Brain pericyte (primary cell): ENCODE measurements at places on chromosomes 4 and X.

- no peak for DNase-seq
Measured at GRCh38 chrX:154719132-154719675, 31.7 kb downstream of the GAB3 start.

- DNase-seq, result no peak
Measured at GRCh38 chr4:2721586-2721985, 34.5 kb downstream of the TNIP2 start.

DNA sequence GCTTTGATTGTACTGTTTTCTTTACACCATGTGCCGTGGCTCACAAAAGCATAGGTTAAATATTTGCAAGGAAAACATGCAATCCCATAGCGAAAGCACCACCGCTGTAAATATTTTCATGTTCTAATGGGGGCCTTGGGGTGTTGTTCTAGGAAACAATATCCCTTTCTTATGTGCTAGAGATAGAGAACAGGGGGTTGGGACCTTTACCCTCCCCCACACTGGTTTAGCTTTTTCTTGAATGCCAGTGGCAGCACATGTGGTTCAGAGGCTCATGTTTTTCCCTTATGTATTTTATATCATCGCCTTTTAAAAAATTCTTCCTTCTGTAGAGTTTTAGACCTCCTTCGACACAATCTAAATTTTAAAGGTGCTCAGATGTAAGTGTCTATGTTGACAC is 422.6 kb upstream of the TENM3 start:
- DNase-seq, result peak; percentile 41

- no peak for DNase-seq
Measured at GRCh38 chrX:130190801-130191200, 19.0 kb downstream of the RAB33A start.

- peak; percentile 63 for DNase-seq
Measured at GRCh38 chr4:74133786-74134499, 24.0 kb upstream of the MTHFD2L start.

- no peak for DNase-seq
Measured at GRCh38 chrX:3271834-3272186, 74.6 kb downstream of the MXRA5 start.

DNA sequence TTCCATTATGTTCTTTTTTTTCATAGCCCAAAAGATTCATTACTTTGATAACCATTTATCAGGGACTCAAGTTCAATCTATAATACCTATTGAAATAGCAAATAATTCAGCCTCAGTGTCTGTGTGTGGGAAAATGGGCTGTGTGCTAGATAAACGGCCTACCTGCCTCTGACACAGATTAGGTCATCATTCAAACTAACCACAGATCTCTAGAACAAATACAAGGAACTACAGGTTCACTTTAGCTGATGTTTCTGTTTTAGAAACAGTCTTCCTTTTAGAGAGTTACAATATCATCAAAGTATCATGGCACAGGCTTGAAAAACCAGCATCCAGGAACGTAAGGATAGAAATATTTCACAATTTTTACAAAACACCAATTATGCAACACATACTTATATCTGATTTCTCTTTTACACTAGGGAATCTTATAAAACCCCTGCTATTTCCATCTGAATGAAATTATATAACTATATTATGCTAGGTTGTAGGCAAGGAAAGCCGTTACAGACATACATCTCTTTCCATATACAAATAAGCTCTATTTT is 56.6 kb upstream of the MAB21L2 start:
- DNase-seq, result no peak

- DNase-seq, result no peak
Measured at GRCh38 chr4:36056136-36056535, 188.2 kb downstream of the ARAP2 start.

DNA sequence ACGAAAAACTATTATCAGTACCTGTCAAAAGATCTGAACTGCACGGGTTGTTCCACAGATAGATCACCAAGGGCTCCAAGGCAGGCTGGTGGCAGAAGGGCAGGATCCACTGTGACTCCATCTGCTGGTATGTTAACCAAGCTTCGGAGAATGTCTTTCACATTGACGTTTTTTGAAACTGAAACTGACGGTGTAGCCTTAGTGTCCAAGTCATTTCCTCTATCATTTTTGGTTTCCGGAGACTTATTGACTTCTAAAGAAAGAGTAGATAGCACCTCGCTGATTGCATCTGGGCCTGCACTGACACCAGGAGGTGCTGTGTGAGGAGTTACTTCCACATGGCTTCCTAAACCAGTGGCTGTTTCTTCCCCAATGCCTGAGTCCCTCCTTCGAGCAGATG is 186.9 kb downstream of the LRBA start:
- no peak for DNase-seq

- no peak for DNase-seq
Measured at GRCh38 chr4:102174719-102175189, 170.5 kb downstream of the SLC39A8 start.

- DNase-seq, result no peak
Measured at GRCh38 chr4:105179539-105180401, 33.1 kb downstream of the TET2 start.

DNA sequence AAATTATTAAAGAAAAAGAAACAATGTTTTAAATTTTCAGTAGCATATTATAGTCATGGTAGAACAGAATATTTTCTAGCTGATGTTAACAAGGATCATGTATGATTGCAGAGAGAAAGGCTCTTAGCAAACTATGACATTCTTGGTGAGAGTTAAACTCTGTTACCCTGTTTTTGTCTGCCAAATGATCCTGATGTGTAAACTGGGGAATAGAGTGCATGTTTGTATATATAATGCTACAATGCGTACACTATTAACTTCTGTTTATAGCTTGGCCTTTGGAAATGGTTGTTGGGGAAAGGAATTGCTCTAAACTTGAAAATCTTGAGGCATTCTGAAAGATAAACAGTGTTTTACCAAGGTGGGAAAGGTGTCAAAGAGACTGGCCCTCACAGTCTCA is 292.7 kb downstream of the ARHGAP24 start:
- DNase-seq, result no peak

- no peak for DNase-seq
Measured at GRCh38 chr4:21726255-21726815, 222.2 kb downstream of the KCNIP4 start.

DNA sequence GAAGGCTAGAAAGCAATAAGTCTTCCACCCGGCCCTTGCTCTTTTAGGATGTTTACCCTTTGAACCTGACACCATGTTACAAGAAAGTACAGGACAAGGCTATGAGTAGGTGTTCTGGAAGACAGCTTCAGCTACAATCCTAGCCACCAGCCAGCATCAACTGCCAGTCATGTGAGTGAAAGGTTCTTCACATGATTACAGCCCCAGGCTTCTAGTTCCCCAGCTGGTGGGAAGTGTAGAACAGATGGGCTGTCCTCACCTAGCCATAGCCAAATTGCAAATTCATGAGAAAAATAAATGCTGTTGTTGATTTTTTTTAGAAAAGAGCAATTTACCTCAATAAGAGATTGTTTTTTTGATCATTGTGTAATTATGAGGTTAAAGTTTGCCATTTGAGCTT is 60.8 kb downstream of the GRXCR1 start:
- DNase-seq, result no peak

- DNase-seq, result no peak
Measured at GRCh38 chrX:31838617-31839016, 766.8 kb upstream of the FTHL17 start.

- DNase-seq, result no peak
Measured at GRCh38 chr4:57051524-57051923, 58.7 kb downstream of the IGFBP7 start.

- no peak for DNase-seq
Measured at GRCh38 chrX:134599184-134599914, 58.9 kb downstream of the PLAC1 start.

DNA sequence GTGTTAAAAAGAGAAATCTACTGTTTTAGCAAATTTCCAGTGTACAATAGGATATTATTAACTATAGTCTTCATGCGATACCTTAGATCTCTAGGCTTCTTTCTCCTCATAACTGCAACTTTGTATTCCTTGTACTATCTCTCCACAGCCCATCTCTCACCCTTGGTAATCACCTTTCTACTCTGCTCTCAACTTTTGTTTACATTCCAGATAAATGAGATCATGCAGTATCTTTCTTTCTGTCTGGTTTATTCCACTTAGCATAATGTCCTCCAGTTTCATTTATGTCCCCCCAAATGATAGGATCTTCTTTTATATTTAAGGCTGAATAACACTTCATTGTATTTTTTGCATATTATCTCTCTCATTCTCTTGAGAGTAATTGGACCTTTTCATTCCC is 165.5 kb downstream of the HS3ST1 start:
- no peak for DNase-seq

DNA sequence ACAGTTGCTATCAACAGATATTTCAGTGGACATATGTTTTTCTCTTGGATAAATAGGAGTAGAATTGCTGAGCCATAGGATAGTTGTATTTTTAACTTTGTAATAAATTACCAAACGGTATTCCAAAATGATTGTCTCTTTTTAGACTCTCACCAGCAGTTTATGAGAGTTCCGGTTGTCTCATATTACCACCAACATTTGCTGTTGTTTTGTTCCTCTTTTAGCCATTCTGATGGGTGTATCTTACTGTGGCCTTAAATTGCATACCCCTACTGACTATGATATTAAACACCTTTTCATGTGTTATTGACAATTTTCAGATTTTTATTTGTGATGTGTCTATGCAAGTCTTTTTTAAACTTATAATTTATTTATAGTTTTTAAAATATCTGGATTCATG is 39.7 kb downstream of the SNX25 start:
- DNase-seq, result no peak

GRCh38 chr4:30912098-30912714 is 192.0 kb downstream of the PCDH7 start:
- DNase-seq, result no peak

DNA sequence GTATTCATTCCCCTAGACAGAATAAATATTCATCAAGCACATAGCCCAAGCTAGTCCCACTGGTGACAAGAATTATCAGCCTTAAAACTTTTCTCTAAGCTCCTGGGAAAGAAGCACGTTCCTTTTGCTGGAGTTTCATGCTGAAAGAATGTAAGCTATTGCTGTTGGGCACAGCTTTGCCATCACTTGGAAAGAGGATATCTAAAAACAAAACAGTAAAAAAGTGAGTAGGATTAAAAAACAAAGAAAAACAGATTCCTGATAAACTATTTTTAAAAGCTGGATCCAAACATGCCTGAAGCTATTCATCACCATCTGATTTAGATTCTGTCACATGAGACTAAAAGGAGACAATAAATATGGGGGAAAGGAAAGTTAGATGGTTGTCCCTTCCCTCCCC is 176.8 kb downstream of the SCFD2 start:
- DNase-seq, result no peak

DNA sequence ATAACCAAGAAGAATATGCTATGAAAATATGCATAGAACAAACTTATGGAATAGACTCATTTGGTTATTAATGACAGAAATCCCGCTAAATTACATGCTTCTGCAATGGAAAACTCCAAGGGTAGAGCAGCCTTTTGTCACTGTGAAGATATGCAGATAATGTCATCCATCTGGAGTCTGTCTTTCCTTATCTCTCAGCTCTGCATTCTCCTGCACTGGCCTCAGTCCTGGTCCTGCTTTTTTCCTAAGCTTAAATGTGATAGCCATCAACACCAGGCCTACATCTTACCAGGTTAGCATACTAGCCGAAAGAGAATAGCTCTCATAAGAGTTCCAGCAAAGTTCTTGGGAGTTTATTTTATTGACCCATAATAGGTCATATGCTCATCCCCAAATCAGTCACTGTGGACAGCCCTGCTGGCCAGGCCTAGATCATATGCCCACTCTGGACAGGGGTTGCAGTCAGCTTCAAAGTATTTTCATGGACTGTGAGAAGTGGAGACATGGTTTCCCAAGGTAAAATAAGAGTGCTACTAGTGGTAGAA is 86.5 kb upstream of the LEF1 start:
- no peak for DNase-seq

DNA sequence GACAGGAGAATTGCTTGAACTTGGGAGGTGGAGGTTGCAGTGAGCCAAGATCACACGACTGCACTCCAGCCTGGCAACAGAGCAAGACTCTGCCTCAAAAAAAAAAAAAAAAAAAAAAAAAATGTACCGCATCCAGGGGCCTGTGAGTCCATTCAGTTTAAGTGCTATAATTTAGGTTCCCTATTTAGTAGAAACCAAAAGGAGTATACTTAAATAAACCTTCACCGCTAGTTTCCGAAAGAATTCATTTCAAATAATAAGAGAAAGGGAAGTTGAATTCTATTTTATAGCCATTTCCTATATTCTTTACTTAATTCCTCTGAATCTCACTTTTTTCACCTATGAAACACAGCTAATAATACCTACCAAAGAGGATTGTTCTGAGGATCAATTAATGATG is 20.8 kb upstream of the LRBA start:
- DNase-seq, result no peak

DNA sequence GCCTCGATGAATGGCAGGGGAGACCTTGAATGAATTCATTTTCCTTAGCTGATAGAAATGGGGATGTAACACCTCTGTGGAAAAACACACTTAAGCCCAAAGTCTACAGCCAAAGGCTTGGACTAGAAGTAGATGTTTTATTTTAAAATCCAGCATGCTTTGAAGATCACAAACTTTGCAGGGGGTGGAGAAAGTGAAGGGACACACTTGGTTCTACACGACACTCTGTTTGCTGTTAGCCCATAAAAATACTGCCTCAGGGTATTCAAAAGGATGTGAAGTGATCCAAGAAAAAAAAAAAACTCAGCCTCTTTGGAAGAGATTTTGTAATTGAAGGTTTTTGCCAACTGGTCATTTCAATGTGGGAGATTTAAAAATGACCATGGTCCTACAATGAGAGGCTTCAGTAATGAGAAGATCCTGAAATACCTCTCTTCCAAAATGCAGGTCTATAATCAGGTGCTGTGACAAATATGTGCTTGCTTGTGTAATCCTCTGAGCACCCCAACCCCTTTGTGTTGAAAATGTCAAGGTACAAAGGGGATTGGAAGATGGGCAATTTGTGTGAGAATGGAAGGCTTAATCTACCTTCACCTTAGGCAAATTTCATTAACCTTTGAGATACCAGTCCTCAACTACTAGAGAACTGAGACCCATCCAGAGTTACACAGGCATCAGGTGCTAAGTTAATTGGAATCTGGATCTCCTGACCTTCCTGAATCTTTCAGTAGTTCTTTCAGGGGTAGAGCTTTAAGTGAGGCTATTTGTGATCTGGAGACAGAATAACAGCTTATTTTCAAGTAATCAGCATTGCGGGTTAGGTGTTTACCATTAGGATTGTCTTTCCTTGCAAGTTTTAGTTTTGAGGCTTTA is 82.5 kb downstream of the HS6ST2 start:
- no peak for DNase-seq

DNA sequence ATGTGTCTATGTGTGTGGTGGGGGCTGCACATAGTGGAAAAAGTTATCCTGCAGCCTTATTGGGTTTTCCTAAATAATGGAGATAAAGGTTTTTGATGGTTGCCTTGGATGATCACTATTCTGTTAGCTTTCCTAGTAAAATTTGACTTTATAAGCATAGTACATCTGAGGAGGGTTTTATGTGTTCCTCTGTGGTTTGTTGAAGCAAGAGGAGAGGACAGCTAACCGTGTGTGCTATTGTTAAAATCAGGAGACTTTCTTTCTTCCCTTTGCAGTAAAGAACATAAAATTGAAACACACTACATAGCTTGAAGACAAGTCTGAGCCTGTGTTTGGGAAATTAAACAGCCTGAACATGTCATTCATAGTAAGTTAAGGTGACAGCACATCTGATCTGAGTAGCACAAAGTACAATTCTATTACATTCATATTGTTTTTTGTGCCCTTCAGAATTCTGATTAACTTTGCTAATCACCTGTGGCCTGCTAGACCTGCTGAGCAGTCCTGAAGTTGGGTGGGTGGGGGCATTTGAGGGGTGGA is 36.8 kb downstream of the C4orf51 start:
- DNase-seq, result no peak

GRCh38 chr4:17068891-17069290 is 170.4 kb upstream of the LDB2 start:
- no peak for DNase-seq
